ENCODE measurements at places on chromosomes 7 and 10.

GRCh38 chr10:4316161-4316810, 509.7 kb upstream of the AKR1E2 start:
- DNase-seq = peak; percentile 59

DNA sequence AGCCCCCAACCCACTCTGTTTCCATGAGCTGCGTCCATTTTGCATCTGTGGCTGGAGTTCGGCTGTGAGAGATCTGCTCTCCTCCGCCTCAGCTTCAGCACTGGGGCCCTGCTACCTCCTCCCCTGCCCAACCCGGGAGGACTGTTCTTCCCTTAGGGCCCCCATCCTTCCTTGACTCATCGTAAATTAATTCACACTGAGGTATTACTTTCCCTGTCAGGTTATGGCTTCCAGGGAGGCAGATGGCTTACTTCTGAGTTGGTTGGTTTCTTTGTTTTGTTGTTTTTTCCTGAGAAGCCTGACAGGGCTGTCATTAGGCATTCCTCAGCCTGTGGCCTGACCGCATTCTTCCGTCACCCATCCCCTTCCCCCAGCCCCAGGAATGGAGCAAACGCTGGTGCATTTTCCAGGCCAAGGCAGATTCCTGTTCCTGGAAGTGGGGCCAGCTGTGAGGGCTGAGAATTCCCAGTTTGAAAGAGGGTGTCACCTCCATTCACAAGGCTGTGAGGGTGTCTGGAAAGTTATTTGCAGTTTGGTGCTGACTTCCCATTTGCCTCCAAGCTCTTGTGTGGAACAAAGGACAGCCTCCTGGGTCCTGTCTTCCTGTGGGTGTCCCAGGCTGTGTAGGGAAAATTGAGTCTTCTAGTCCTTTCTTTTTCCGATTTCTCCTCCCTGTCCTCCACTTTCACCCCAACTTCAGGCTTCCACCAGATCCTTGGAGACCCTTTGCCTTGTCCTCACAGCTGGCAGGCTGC, 11.7 kb downstream of the CPA5 start:
- DNase-seq = no peak

GRCh38 chr7:37920305-37920848, at the start of gene EPDR1:
TSS of gene EPDR1 (plus strand) at chr7:37920640. CDS start at chr7:37920940, 300 bp downstream.
- no peak for DNase-seq

DNA sequence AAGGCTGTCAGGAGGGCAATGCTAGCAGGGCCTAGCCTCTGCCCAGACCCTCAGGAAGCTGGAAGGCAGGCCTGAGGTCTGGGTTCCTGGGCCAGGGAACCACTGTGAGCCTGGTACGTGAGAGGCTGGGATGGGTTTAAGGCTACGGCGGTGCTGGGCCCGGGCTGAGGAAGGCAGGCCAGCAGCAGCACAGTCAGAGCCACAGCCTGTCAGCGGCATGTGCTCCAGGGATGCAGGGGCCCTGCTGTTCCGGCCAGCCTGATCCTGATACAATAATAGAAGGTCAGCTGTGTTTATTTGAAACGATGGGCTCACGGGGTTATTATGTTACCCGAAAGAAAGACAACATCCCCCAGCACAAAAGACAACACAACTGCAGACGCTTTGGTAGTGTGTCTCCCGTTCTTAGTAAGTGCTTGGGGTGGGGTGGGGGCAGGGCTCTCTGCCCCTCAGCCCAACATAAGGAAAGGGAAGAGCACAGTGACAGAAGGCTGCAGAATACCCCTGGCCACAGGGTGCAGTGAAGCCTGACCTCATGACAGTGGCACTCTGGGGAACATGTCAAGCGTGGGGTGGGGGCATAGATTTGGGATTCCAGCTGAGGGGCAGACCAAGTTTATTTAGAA, 95.0 kb downstream of the COL13A1 start:
- DNase-seq = peak; percentile 93
